Dorsolateral prefrontal cortex (tissue), 122 donors: ENCODE measurements at places on chromosomes 2 and 18.

DNA sequence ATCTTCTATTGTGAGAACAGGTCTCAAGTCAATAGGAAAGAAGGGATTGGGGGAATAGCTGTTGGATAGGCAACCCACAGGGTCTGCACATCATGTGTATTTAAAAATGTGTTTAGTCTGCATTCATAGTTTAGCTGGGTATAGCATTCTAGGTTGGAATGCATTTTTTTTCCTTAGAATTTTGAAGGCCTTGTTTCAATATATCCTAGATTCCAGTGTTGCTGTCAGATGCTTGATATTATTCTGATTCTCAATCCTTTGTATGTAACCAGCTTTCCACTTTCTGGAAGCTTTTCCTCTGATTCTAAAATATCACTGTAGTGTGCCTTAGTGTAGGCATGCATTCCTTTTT, 9.0 kb upstream of the ATP8B1 start:
- DNase-seq, result no peak

DNA sequence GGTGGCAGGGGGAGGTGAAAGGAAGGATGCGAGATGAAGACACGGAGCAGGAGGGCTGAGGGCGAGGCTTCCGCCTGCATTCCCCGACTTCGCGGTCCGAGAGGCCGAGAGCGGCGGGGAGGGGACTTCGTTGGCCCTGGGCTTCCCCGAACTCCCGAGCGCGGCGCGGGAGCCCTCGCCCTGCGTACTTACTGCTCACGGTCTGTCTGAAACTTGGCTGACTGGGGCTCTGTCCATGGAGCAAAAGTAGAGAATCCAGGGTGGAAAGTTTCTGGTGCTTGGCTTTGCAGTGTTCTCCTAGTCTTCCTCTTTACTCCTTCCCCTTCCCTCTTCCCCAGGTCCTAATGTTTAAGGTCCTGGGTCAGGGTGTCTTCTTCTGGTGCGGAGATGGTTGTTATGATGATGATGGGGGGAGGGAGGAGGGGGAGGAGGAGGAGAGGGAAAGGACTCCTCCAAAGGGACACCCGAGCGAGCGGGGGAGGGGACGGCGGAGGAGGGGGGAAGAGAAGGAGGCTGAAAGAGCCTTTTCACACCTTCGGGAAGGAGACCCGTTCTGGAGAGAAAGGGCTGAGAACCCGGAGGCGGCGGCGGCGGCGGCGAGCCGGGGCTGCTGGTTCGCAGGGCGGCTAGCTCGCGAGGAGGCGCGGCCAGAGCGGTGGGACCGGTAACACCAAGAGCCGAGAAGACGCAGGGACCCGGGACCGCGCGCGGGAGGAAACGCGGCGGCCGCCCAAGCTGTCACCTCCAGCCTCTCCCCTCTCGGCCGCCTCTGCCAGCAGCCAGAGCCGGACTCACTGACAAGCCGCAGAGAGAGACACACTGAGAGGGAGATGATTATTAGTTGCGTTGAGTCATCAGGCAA, at the start of gene SATB2:
SATB2 (minus strand) TSS at position 793 of the 862 bp plus-strand sequence. CDS start 1,902 bp downstream, outside the sequence.
- no peak for DNase-seq

DNA sequence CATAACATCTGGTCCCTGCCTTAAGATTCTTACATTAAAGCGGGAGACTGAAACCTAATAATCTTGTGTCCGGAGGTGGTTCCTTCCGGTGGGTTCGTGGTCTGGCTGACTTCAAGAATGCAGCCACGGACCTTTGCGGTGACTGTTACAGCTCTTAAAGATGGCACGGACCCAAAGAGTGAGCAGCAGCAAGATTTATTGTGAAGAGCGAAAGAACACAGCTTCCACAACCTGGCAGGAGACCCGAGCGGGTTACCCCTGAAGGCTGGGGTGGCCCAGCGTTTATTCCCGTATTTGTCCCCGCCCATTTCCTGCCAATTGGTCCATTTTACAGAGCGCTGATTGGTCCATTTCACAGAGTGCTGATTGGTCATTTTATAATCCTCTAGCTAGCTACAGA, 122.3 kb upstream of the SIX2 start:
- no peak for DNase-seq

DNA sequence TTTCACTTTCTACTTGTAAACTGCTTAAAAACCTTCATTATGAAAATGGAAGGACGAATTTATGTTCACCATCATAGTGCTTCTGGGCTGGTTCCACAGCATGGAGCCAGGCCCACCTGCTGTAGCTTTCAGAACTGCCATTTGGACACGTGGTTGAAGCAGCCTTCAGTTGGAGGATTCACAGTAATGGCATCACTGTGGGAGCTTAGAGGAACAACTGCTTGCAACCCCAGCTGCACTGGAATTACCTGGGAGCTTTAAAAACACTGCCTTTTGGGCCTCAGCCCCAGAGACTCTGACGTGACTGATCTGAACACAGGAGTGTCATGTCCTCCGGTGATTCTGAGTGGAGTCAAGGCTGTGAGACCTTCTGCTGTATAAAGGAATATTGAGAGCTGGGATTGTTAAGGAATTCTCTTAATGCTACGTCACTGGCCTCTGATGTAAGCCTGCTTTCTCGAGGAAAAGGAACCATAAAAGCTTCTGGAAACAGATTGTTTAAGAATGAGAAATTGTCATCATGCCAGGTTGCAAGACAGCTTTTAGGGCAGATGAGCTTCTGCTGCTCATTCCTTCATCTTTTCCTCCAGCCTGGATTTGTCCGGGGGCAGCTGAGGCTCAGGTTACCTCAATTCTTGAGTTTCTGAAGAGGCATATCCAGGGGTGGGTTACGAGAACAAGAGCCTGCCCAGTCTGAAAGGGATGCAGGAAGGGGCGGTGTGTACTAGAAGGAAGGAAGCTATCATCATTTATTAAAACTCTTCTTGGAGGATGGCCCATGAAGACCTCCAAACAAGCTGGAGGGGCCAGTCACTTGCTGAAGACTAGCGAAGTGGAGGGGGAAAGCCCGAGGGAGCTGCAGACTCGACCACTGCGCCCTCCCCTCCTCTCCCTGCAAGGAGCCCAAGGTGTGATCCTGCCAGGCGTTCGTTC, 1.3 kb upstream of the IL1R1 start:
- DNase-seq, result no peak

DNA sequence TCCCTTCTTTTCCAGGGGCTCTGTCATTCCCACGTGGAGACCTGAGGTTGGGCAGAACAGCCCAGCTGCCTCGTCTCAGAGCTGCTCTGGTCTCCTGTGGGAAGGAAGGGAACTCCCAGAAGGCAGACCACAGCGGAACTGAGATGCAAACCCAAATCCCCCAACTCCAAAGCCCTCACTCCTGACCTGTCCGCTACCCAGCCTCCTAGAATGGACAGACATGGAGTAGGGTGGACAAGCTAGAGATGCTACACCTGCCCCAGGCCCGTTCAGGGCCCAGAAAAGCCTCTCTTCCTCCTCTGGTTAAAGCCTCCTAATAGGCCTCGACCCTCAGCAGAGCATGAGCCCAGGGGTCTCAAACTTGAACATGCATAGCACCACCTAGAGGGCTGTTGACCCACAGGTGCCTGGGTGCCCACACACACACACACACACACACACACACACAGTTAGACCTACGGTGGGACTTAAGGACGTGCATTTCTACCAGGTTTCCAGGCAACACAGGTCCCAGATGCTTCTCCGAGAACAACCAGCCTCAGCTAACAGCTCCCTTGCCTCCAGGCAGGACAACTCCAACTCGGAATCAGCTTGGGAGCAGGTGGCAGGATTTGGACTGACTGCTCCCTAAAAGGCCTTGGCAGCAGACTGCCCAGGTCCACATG, 93.5 kb downstream of the TNS1 start:
- no peak for DNase-seq

DNA sequence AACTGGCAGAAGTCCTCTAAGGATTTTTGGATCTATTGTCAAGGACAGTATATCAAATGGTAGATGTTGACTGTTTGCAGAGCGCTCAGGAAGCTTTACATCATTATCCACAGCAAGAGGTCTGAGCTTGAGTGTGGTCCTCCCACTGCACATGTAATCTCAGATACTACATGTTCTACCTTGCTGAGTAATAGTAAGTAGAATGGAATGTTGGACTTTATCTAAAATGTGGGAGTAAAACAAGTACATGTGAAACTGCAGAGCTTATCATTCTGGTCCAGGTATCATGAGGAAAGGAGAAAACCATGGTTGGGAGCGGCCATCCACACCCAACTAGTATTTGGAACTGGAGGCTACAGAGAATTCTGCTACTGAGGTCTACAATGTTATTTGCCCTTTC, 19.3 kb upstream of the CD28 start:
- DNase-seq, result no peak

- DNase-seq, result no peak
These were observed 255.9 kb upstream of the PXDN start for GRCh38 chr2:2000018-2000723.

- DNase-seq, result no peak
These were observed 77.8 kb downstream of the SCN9A start for GRCh38 chr2:166297951-166298350.

GRCh38 chr2:96663177-96663576, 20.6 kb downstream of the FER1L5 start:
- DNase-seq, result no peak

DNA sequence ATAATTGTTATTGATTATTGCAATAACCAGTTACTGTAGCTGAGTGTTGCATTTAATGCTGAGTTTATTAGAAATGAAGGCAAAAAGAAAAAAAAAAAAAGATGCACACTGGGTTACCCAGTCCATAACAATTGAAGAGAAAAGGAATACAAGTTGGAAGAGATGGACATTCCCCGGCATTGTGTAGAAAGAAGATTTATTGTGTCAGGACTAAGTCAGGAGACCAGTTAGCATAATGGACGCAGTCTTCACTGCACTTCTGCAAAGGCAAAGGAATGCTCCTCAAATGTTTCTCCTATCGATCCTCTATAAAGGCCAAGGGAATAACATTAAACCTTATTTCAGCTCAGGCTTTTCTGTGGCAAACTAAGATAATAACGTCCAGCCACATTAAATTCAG, 157.8 kb downstream of the INSIG2 start:
- DNase-seq, result no peak

DNA sequence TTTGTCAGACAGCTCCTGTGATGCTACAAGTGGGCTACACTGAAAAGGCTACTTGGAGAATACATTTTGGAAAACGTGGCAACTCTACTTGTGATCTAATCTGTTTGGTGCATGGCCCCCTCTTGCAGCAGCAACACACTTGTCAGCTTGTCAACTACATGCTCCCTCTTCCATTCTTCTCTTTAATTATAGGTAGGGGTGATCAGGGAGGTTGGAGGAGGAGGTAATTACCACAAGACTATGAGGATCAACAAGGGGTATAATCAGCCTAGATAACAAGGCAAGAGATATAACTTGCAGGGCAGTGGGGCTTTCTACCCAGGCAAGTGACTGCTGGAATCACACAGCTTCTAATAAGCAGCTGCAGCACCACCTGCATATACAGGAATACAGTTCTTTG, 104.9 kb downstream of the ACVR1 start:
- DNase-seq, result no peak

GRCh38 chr2:28083476-28083875, 192.9 kb downstream of the BABAM2 start:
- no peak for DNase-seq

GRCh38 chr2:29309090-29310029, 194.1 kb downstream of the CLIP4 start:
- no peak for DNase-seq

DNA sequence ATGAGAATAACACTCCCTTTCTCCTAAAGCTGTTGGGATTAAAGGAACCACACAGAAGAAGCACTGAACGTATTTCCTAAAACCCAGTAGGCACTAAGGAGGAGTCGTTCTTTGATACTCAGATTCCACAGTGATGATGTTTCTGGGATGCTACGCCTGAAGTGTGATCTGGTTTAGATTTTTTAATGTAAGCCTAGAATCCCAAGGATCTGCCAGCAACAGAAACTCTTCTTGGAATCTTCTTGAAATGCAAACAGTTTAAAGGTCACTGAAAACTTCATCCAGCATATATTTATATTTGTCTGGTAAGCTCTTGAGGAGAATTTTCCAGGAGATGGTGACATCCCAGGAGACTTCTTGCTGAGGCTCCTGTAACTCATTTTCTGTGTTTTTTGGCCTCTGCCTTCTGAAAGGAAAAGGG, 247.6 kb upstream of the TRIB2 start:
- DNase-seq, result no peak

- no peak for DNase-seq
These were observed 4.4 kb downstream of the ACTR3 start for GRCh38 chr2:113894156-113894743.

GRCh38 chr2:43075054-43075593, 151.3 kb downstream of the ZFP36L2 start:
- no peak for DNase-seq

DNA sequence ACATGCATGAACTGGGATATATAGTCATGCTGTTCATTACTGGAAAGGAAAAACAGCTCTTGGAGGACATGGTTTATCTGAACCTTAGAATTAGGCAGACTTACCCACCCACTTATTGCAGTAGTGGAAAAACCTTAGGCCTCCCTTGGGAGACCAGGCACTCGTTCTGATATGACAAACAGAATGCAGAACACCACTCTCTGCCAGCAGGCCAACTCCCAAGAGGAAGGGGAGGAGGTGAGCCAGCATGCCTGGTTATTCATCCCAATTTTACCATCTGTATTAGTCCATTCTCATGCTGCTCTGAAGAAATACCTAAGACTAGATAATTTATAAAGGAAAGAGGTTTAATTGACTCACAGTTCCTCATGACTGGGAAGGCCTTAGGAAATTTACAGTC, 17.5 kb downstream of the C18orf63 start:
- no peak for DNase-seq

DNA sequence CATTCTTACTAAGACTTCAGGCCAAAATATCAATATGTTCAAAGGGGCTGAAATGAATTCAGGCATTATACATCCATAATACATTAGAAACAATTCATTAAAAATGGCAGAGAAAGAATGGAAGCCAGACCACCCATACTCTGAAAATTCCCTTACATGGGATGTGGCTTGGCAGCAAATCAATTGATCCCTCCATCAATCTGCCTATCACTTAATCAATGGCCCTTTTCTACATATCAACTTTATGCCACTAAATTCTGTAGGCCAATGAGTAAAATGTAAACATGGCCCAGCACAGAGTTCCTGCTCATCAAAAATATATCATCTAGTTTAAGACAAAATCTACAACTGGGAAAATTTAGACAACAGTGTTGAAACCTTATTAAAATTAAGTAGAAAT, 41.8 kb upstream of the SLC14A2 start:
- DNase-seq, result no peak

DNA sequence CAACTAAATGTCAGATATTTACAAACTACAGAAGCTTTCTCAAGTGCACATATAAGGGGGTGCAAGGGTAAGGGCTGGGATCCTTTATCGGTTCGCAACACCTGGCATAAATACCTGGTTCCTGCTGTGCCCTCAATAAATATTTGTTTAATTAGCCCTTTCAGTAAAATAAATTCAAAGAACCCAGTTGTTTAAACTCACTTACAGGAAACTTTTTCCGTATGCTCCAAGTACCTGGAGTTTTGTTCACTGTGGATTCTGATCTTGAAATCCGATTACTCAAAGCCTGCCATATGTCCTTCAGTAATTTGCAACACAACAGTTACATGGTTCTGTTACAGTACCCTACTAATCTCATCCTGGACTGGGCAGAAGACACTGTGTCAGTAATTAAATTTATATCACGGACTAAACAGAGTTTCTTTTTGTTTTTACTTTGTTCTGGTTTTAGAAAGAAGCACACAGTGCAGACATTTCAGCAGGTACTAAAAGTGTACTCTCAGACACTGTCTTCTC, 36.9 kb downstream of the TBC1D8 start:
- no peak for DNase-seq
